ENCODE measurements at places on chromosomes 4 and X.

GRCh38 chr4:140609548-140610425 lies 41.0 kb upstream of the UCP1 start:
- ATAC-seq = peak; percentile 39

DNA sequence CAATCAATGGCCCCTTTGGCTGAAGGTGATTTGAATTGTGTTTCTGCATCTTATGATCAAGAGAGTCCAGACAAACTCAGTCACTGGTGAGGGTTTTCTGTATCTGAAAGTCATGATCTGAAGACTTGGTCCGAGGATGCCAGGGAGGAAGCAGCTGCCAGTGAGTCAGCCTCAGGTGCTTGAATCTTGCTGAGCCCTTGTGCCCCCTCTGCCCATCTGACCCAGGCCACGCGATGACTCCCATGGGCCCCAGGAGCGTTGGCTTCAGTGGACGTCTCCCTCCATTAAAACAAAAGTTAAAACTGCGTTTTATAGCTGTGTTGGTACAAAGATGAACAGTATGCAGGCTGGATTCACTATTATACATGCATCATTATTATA lies 62.0 kb downstream of the HTRA3 start:
- ATAC-seq = no peak

- no peak for ATAC-seq
Observed at GRCh38 chr4:110877778-110878370, 255.0 kb upstream of the PITX2 start.

- ATAC-seq = no peak
Observed at GRCh38 chr4:73458184-73459047, 22.4 kb downstream of the AFP start.

All from gastroesophageal sphincter (tissue), 4 donors.